ENCODE measurements at places on chromosomes 12 and 14.

- DNase-seq: no peak
Measured at GRCh38 chr14:68543516-68543915, 249.4 kb downstream of the ZFP36L1 start.

GRCh38 chr12:92471551-92471950 lies 231.2 kb upstream of the PLEKHG7 start:
- DNase-seq: no peak

- DNase-seq: no peak
Measured at GRCh38 chr12:25045869-25046268, 97.0 kb upstream of the BCAT1 start.

GRCh38 chr14:22073801-22074200 lies 400.2 kb upstream of the OR4E1 start:
- DNase-seq: no peak

GRCh38 chr12:62258941-62259630 lies 1.1 kb upstream of the USP15 start:
- DNase-seq: no peak

DNA sequence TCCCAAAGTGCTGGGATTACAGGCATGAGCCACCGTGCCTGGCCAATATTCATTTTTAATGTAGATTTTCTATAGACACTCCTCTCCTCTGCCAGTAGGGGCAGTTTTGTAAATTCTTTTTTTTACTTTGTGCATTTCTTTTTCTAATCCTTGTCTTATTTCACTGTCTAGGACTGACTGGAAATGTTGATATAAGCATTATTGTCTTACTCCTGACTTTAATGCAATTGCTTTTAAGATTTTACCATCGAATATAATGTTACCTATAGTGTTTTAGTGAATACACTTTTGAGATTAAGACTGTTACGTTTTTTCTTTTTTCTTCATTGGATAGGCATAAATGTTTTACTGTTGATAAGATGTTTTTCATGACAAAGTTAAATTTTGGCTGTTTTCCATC lies 35.4 kb upstream of the EMP1 start:
- DNase-seq: no peak

GRCh38 chr12:48954841-48955501 lies 2.3 kb downstream of the ARF3 start:
- no peak for DNase-seq

GRCh38 chr12:27085654-27086053 lies 3.3 kb upstream of the C12orf71 start:
- DNase-seq: no peak

GRCh38 chr12:4140581-4141301 lies 132.8 kb upstream of the CCND2 start:
- no peak for DNase-seq

GRCh38 chr14:47978871-47979270 lies 303.5 kb upstream of the MDGA2 start:
- no peak for DNase-seq

GRCh38 chr12:51443573-51443972 lies 18.9 kb downstream of the SLC4A8 start:
- DNase-seq: no peak

DNA sequence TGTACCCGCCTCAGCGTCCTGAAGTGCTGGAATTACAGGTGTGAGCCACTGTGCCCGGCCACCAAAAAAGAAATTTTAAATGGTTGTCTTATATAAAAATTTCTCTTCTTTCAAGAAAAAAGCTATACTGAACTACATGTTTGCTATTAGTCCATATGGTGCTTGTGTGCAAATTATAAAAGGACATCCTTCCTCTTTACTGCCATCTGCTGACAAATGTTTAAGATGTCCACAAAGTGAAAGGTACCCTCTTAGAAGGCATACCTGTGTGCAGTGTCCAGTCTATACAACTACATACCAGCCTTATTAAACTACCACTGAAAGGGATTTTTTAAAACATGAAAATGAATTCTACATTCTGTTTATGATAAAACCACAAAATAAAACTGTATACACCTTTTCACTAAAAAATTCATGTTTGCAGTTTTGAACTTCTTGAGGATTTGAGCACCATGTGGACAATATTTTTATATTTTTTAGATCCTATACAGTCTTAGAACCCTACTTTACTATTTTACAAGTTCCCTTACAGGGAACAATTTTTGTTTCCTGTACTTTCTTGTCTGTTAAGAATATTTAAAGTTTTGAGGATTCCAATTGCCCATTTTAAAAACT lies 32.8 kb upstream of the TOMM20L start:
- no peak for DNase-seq

DNA sequence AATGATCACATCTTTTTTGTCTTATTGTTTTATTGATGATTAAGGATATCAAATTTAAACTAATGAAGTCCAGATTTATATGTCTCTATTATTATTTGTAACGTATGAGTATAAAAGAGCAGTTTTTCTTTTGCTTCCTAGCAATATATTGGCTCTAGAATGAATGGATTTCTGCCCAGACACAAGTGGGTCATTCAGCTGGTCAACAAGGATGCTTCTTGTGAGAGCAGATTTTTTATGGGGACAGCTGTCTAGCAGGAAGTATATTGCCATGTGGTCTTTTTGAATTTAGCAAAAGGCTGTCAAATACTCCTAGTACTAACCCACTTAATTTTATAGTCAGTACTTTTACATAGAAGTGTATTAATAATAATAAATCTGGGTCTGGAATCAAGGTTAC lies 1071.1 kb upstream of the FLRT2 start:
- DNase-seq: no peak

DNA sequence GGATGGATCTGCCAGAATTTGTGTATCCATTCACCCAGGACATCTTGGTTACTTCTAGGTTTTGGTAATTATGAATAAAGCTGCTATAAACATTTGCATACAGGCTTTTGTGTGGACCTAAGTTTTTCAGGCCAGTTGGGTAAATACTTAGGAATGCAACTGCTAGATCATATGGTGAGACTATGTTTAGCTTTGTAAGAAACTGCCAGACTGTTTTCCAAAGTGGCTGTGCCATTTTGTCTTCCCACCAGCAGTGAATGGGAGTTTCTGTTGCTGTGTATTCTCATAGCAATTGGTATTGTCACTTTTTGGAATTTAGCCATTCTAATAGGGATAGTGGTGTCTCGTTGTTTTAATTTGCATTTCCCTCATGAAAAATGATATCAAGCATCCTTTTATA lies 133.0 kb downstream of the KIF26A start:
- no peak for DNase-seq

DNA sequence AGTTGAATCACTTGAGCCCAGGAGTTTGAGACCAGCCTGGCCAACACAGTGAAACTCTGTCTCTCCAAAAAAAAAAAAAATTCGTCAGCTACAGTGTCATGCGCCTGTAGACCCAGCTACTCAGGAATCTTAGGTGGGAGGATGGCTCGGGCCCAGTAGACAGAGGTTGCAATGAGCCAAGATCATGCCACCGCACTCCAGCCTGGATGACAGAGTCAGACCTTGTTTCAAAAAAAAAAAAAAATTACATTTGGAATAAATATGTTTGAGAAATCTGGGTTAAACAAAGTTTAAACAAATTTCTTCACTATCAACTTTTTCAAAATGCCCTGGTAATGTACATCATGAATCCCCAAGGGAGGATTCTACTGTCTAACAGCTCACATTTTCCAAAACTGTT lies 187.0 kb upstream of the RASSF8 start:
- no peak for DNase-seq

- DNase-seq: no peak
Measured at GRCh38 chr14:96581902-96582301, 79.7 kb downstream of the PAPOLA start.

GRCh38 chr12:98951406-98951805 lies 306.3 kb downstream of the APAF1 start:
- no peak for DNase-seq

GRCh38 chr14:23121361-23121771 lies 2.3 kb upstream of the CEBPE start:
- DNase-seq: no peak

DNA sequence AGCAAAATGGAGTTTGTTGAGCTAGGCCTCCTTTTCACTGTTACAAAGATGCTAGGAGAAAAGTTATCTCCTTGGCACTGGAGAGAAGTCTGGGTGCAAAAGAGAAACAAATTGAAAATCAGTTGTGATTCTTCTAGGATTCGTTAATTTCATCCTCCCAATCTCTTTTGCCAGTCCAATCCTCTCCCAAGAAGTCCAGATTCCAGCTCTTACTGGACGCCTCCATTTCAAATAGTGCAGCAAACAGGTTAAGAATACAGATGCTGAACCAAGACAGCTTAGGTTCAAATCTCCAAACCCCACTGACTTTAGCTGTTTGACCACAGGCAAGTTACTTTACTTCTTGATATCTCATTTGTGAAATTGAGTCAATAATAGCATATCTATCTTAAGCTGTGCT lies 34.0 kb upstream of the CAPRIN2 start:
- no peak for DNase-seq

DNA sequence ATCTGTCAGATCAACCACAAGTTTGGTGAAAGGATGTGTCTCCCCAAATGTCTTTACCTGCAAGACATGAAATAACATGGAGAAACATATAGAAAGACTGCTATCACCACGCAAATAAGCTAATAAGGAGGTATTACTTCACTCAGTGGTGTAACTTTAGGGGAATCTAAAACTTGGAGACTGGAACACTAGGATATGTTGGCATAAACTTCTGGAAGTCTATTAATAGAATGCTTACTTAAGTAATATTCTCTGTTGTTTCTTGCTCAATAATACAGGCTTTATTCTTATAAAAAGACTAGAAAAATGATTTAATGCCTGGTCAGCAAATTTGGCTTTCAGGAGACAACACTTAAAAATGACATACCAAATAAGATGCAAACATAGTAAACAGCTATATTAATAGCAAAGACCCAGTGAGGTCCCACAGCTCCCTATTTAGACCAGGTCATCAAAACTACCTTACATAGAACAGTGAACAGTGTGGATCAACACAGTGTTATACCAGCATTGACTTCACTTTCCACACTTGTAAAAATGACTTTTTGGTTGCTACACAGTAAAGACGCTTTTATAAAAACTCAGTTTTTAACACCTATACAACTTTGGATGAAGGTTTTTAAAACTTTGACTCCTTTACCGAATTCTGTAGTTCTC lies 18.9 kb upstream of the HAL start:
- no peak for DNase-seq

DNA sequence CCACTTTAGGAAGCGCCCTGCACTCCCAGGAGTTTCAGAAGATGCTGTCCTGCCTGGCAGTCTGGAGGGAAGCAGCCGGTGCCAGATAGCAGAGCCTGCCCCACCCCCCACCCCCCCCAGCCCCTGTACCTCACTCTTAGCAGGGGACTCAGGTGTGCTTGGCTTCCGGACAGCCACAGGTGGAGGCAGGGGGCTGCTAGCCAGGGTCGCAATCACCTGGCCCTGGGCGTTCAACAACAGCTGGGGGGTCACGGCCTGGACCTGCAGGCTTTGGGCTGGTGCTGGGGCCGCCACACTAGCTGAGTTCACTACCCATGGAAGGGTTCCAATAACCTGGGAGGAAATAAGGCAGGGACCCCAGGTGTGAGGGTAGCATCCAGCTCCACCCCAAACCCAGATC lies 22.0 kb downstream of the POU6F1 start:
- DNase-seq: no peak

DNA sequence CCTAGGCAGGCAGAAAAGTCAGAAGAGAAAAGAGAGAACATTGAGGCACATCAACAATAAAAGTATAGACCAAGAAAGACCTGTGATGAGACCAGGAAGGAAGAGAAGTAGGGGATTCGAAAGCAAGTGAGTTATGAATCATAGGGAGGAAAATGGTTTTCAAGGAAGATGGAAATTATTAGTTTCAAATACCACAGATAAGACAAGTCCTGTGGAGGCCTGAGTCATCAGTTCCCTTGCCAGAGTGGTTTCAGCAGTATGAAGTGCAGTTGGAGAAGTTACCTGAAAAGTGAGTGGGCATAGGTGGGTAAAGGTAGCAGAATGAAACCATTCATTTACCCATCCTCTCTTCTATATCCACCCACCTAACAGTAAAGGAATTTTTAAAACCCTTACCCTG lies 25.2 kb upstream of the TSPAN8 start:
- DNase-seq: no peak

DNA sequence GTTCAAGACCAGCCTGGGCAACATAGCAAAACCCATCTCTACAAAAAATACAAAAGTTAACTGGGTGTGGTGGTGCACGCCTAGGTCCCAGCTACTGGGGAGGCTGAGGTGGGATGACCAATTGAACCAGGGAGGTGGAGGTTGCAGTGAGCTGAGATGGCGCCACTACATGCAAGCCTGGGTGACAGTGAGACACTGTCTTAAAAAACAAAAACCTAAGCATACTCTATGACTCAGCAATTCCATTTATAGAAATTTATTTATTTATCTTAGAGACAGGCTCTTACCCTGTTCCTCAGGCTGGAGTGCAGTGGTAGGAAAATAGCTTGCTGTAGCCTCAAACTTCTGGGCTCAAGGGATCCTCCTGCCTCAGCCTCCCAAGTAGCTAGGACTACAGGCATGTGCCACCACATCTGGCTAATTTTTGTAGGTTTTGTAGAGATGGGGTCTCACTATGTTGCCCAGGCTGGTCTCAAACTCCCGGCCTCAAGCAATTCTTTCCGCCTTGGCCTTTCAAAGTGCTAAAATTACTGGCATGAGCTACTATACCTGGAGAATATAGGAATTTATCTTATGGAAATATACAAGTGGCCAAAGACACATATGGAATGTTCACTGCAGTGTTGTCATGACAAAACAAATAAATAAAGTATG lies 43.3 kb downstream of the NCKAP5L start:
- no peak for DNase-seq

GRCh38 chr12:131001493-131001892 lies 47.8 kb downstream of the ADGRD1 start:
- no peak for DNase-seq

DNA sequence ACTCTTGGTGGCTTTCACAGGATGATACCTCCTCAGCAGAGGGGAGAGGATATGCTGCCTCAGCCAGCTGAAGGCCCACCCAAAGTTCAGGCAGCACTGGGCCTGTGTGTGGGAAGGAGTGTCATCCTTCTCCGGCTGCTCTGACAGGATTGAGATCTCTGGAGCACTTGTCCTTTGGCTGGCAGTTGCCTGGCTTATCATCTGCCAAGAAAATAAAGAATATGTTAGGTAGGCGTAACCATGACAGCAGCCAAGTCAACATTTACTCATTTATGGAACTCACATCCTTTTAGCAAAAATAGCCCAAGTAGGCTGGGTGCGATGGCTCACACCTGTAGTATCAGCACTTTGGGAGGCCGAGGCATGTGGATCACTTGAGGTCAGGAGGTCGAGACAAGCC lies 68.5 kb downstream of the PPFIBP1 start:
- DNase-seq: no peak

- DNase-seq: no peak
Measured at GRCh38 chr12:111758120-111758561, 8.6 kb upstream of the ALDH2 start.

GRCh38 chr12:57626921-57627445 lies 6.0 kb downstream of the B4GALNT1 start:
- DNase-seq: no peak

DNA sequence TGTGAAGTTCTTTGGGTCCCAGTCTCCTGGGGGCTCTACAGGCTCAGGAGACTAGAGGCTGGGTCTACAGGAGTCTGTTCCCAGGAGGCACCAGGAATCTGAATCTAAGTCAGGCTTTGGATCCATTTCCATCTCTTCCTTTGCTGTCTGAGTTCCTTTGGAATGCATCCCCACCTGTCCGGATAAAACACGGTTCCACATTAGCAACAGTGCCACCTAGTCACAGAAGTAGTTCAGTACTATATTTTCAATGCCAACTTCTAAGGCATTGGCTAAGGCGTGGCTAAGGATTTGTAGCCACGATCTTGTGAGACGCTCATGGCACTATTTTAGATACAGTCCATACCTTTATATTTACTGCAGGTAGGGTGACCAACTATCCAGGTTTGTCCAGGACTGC lies 15.1 kb downstream of the ZC2HC1C start:
- DNase-seq: no peak
